Femur (tissue), 1 donor: ENCODE measurements at places on chromosomes 12 and 14.

- no peak for DNase-seq
These were observed 3.4 kb downstream of the TMEM30B start for GRCh38 chr14:61277784-61278183.

DNA sequence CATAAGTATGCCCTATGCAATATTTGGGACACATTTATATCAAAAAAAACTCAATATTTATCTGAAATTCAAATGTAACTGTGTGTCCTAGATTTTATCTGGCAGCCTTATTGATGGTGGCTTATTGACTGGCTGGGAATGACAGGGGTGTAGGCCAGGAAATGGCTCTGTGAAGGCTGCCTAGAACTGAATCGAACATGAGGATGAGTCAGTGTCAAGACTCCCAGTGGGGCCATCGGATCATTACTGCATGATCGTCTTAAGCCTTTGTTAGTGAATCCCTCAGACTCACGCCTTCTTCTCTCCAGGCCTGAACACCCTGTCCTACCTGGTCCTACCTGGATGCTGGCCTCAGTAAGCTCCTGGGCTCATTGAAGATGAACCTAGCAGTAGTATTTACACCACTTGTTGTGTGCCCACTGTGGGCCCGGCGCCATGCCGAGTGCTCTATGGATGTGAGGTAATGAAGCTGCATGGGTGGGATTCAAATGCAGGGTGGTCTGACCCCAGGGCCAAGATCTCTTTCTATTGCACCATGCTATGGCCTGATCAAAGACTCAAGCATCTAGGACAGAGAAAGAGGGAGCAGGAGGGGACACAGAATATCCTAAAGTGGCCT lies 21.0 kb upstream of the FAIM2 start:
- no peak for DNase-seq

DNA sequence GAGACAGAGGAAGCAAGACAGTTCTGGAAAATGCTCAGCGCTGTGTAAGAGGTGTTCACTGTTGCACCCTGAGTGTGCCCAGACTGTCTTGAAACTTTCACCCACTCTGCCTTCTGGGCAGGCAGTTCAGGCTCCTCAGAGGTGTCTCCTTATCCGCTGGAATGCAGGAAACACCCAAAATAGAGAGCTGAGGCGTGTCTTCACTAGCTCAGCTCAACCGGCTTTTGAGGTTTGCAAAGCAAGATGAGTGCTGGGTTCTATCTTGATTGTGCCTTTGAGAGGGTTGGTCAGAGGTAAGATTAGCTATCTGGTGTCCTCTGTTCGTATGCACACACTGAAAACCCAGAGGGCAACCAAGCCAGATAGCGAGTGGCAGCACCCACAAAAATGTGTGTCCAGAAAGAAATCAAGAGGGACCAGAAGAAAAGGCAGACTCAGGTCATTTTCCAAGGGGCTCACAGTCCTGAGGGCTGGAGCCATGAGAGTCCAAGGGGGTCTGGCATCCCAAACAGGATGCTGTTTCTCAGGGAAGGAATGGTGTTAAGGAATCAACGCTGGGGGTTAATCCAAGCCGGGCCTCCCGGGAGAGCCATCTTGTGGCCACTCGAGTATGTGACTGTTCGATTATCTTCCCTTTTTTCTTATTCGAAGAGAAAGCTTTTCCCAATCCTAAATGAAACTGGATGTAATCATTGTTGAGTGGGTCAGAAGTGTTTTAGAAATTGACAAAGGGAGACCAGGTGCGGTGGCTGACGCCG lies 47.1 kb downstream of the TBX3 start:
- DNase-seq, result no peak

- DNase-seq, result peak; percentile 85
These were observed 39.7 kb downstream of the PPTC7 start for GRCh38 chr12:110543252-110543959.

DNA sequence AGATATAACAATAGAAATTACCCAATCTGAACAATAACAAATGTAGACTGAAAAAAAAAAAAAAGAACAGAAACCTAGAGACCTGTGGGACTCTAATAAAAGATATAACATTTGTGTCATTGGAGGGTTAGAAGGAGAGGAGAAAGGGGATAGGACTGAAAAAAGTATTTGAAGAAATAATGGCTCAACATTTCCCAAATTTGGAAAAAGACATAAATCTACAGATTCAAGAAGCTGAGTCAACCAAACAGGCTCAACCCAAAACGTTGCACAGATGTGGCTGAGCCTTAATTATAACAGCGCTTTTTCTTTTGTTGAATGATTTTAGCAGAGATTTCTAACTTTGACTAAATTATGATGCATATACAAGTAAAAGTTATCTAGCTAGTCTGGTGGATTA lies 131.3 kb downstream of the TMTC3 start:
- no peak for DNase-seq

DNA sequence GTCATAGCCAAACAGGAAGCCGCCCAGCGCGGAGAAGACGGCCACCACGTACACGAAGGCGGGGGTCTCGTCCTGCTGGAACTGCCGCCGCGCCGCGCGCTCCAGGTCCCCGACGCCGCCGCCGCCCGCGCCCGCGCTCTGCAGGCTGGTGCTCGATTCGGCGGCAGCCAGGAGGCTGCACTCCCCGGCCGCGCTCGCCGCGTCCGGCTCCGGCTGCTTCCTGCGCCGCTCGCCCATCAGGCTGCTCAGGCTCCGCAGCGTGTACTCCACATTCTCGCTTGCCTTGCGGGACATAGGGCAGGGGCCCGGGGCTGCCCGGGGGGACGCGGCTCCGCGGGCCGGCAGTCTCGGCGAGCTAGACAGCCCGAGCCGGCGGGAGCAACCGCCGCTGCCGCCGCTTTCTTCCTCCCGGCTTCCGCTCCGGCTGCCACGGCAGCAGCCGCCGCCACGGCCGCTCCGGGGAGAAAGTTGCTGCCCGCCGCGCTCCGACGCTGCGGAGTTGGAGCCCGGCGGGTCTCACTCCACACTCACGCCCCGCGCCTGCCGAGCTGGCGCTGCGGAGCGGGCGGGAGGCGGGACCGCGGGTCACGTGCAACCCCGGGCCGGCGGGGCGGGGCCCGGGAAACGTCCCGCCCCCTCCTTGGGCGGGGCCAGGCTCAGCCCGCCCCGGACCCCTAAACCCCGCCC lies at the start of gene SLC2A13:
Gene SLC2A13, minus strand, starts transcription at position 567 of the 687 bp plus-strand sequence. Its CDS starts 273 bp downstream, at position 294.
- peak; percentile 83 for DNase-seq

DNA sequence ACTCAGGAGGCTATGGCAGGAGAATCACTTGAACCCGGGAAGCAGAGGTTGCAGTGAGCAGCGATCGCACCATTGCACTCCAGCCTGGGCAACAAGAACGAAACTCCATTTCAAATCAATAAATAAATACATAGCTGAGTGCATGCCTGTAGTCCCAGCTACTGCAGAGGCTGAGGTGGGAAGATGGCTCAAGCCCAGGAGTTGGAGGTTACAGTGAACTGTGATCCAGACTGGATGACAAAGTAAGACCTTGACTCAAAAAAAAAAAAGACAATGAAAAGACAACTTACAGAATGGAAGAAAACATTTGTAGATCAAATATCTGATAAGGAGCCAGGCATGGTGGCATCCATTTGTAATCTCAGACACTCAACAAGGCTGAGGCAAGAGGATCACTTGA lies 27.6 kb downstream of the ZFYVE1 start:
- DNase-seq, result no peak

DNA sequence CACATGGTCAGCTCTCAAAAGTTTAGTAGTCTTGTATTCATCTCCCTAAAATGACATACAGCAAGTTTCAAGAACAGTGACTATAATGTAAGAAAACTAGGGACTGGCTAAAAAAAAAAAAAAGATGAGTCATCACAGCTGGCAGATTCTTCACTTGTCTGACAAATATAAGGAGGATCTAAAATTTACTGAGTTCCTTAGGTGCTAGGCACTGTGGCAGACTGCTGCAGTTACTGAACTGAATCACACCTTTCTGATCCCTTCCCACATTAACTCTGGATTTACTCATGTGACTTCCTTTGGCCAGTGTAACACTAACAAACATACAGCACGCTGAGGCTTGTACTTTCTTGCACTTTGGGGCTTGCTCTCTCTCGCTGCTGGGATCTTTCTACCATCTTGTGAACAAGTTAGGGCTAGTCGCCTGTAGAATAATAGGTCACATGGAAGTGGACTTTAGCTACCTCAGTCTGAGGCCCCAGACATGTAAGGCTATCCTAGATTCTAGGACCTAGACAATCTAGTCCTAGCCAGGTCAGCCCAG lies 32.1 kb downstream of the BAZ1A start:
- DNase-seq, result no peak

DNA sequence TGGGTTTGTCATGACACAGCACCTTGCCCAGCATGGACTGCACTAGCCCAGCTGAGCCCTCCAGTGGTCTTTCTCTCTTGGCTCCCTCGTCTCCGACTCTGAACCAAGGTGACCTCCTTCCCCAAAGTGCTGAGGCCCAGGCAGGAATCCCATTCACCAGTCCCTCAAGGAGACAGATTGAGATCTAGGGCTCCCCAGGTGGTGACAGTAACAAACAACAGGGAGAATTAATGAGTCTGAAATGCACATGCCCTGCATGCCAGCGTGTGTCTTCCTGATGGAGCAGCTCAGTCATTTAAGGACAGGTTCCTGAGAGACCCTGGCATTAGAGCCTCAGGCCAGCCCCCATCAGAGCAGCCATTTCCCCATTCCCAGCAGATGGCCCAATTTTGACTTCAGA lies 51.4 kb upstream of the OAS1 start:
- no peak for DNase-seq

DNA sequence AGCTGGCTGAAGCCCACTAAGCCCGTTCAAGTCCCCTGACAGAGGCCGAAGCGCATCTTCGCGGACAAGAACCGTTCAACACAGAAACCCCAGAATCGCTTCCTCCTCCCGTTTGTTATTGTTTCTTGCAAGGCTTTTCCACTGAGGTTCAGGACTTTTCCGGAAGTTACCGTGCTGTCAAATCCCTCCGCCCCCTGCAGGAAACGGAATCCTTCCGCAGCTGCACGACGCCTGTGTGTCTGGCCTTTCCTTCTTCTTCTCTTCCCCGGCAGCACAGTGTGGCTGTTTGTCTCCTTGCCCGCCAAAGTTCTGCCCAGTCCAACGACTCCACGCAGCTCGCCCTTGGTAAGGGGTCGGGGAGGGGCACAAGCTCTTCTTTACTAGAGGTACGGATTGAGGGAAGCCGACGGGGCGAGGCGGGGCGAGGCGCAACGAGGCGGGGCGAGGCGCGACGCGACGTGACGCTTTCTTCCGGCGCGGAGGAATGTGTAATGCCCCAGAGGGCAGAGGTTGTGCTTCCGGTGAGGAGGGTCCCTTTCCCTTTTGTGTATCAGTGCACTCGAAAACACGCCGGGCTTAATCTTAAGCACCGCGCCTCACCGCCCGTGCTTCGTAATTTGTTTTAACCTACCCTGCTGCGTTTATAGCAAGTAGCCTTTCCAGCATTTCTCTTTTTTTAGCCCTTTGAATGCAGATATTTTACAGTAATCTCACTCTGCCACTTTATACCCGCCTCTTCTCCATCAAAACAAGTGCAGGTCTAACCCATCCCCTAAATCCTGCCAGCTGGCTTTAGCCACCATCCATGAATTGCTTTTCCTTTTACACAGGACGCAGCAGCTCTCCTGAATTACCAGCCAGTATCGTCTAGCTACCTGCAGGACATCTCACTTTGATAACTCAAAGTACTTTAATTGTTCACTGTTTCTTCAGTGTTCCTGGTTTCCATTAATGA lies at the start of gene KDM5A:
Gene KDM5A, minus strand, starts transcription at position 179 of the 955 bp plus-strand sequence. CDS start 229 bp downstream, outside the sequence.
- peak; percentile 96 for DNase-seq

- no peak for DNase-seq
These were observed 513.0 kb downstream of the NRXN3 start for GRCh38 chr14:78683206-78683605.

DNA sequence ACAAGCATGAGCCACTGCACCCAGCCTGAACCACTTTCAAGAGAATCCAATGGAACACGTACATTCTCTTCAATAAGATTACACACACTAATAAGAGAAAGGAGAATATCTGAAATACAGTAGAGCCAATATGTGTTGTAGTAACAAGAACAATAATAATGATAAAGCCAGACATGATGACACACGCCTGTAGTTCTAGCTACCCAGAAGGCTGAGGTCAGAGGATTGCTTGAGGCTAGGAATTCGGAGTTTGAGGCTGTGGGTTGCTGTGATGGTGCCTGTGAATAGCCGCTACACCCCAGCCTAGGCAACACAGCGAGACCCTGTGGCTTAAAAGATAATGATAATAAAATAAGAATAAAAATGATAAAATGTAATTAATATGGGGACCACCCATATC lies 15.6 kb downstream of the APOBEC1 start:
- no peak for DNase-seq

GRCh38 chr14:99240627-99241324 lies 31.2 kb downstream of the BCL11B start:
- DNase-seq, result no peak

GRCh38 chr12:46908236-46908935 lies 82.6 kb upstream of the SLC38A4 start:
- DNase-seq, result no peak

- no peak for DNase-seq
These were observed 41.1 kb downstream of the ERH start for GRCh38 chr14:69356903-69357543.
